ENCODE measurements at places on chromosomes 5 and 9.
A peak's percentile ranks its signal among the peaks of the same experiment; 100 is the strongest.

- no peak for DNase-seq
Observed at GRCh38 chr5:15106530-15107283, 235.1 kb upstream of the ANKH start.

GRCh38 chr5:23013395-23013998, 160.4 kb upstream of the CDH12 start:
- DNase-seq: no peak

- no peak for DNase-seq
Observed at GRCh38 chr9:107361816-107362215, 78.7 kb downstream of the RAD23B start.

- DNase-seq: no peak
Observed at GRCh38 chr5:3518051-3518450, 77.6 kb upstream of the IRX1 start.

DNA sequence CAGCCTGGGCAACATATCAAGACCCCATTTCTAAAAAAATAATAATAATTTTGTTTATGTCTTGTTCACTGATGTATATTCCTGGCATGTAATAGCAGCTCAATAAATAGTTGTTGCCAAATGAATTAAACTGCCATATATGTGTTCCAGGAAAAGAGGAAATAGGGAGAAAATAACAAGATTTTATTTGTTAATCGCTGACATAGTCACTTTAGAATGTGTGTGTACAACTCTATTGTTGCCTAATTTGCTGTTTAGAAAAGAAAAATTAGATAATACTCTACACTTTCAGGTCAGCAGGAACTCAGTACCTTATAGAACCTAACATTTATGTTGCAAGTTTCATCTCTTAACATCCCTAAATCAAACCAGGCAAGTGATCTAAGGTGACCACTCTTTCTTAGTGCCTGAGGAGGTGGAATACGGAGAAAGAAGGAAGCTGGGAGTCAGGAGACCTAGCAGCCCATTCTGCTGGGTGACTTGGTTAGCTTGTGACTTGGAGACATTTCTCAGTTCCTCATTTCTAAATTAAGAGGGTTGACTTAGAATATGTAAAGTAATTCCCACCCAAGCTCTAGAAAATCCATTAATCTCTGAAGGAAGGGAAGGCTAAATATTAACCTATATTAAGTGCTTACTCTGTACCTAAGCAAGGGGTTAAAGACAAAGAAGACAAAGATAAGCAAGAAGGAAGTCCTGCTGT, 110.3 kb upstream of the IQGAP2 start:
- DNase-seq: peak; percentile 23

- DNase-seq: no peak
Observed at GRCh38 chr9:135857371-135857786, 50.0 kb downstream of the CAMSAP1 start.

GRCh38 chr9:135087899-135088347, 455 bp downstream of the OLFM1 start:
- no peak for DNase-seq

GRCh38 chr9:2495221-2496005, 126.2 kb upstream of the VLDLR start:
- DNase-seq: no peak

DNA sequence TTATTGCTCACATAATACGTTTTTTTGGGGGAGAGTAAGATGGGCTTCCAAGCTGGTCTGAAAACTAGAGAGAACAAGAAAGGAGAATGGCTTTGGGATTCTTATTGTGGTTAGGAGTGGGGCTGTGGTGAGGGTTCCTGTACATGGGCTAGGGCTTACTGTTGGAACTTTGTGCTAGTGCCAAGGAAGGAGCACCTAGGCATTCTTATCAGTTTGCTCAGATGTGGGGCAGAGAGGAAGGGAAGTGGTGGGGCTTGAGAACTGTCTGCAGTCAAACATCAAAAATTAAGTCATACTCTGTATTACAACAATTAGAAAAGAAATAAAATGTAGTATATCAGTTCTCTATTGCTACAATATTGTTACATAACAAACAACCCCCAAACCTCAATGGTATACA, 4.0 kb upstream of the THBS4 start:
- DNase-seq: no peak

GRCh38 chr9:76586390-76587314, 127.7 kb downstream of the GCNT1 start:
- DNase-seq: no peak

- no peak for DNase-seq
Observed at GRCh38 chr5:124924729-124925128, 178.3 kb upstream of the ZNF608 start.

DNA sequence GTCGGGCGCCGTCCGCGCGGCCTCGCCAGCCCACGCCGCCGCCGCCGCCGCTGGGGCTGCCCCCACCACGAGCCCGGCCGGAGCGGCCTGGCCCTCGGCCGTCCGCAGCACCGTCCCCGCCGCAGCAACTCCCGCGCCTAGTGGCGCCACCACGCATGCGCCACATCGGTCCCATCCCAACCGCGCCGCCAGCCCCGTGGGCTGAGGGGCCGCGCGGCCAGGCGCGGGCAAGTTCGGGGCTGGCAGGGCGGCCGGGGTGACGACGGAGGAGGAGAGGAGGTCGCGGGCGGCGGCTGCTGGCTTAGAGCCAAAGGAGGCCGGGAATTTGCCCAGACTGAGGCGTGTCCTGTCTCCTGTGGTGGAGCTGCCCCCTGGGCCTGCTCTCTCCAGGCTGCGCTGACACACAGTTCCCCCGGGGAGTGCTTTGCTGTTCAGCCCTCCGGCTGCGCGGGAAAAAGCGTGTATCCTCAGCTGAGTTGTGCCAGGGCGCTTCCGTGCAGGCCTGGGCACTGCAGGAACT, at the start of gene TUSC1:
Gene TUSC1, minus strand, starts transcription at position 298 of the 520 bp plus-strand sequence. Its CDS starts 132 bp downstream, at position 166.
- peak; percentile 94 for DNase-seq

DNA sequence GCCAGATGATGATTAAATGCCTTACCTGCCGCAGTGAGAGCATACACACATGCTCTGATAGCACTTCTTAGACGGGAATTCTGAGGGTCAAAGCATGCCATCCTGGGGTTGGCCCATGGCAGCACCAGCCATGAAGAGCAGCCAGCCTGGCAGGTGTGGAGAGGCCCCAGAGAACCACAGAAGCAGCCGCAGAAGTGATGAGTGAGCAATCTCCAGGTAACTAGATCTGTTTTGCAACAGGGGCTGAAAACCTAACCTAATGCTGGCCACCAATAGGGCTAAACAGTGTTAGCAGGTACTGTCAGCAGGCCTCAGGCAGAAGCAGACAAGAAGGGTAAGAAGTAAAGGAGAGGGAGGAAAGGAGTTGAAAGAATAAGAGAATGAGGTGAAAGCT, 33.5 kb upstream of the HOMER1 start:
- DNase-seq: no peak

DNA sequence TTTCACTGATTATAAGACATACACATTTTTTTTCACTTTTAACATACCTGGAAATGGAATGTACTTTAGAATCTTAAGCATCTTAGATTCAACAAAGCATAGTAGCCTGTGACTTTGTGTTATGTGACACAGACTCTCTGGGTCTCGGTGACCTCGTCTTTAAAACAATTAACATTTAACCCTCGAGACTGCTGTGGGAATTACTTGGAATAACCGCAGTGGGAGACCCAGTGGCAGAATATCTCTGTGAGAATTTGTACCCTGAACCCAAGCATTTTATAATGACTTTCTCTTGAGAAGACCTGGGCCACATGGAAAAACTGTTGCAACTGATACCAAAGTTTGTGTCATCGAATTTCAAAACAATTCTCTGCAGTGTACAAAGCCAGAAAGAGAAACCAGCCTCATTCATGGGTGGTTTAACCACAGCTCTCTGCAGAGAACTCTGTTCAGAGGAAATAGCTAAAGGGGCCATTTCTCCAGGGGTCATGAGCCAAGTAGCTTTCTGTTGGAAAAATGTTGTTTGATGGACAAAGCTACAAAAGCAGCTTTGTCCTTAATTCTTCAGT, 10.0 kb upstream of the RETREG1 start:
- DNase-seq: no peak

GRCh38 chr9:4831119-4831518, 38.4 kb downstream of the RCL1 start:
- no peak for DNase-seq

GRCh38 chr5:147645197-147645596, 135.3 kb upstream of the DPYSL3 start:
- no peak for DNase-seq

DNA sequence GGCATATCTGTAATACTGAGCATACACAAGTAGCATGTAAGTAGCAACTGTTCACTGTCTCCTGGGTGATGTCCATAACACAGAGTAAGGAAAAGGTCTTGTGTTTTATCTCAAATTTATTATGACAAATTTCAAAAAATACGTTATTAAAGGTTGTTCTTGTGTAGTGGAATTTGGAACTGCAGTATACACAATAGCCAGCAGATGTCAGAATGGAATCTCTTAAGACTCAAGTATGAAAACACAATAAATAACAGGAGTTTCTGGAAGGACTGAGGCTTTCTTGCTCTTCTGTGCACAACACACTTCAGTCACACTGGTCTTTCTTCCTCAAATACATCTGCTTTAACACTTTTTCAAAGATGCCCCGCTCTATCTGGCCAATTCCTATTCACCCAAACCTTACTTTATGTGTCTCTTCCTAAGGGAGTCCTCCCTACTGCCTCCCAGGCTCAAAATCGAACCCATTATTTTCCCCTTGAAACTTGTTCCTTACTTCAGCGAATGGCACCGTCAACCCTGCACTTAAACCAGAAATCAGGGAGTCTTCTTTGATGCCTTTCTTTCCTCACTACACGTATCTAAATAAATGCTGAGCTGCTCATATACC, 6.5 kb upstream of the FBXO10 start:
- peak; percentile 63 for DNase-seq

DNA sequence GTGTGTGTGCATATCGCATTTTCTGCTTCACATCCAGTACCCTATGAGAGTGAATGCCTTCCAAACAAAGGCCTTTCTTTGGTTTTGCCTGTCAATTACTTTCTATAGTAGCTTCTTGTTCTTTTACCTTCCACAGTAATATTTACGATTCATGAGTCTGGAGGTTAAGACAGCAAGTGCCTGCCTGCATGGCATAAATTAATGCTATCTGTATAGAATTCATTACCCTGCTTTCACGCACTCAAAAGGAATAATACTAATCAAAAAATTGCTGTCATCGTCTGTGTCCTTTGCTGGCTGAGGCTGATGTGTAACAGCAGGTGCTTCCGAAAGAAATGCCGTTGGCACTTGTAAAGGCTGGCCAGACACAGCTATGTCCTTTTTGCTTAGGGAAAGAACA, 1304.4 kb upstream of the CDH6 start:
- no peak for DNase-seq

GRCh38 chr9:127935765-127936221, 1.9 kb downstream of the DPM2 start:
- DNase-seq: no peak

GRCh38 chr9:36258996-36259533, 817 bp upstream of the GNE start:
- DNase-seq: peak; percentile 14

- DNase-seq: no peak
Observed at GRCh38 chr9:136576269-136576626, 30.4 kb upstream of the NOTCH1 start.

DNA sequence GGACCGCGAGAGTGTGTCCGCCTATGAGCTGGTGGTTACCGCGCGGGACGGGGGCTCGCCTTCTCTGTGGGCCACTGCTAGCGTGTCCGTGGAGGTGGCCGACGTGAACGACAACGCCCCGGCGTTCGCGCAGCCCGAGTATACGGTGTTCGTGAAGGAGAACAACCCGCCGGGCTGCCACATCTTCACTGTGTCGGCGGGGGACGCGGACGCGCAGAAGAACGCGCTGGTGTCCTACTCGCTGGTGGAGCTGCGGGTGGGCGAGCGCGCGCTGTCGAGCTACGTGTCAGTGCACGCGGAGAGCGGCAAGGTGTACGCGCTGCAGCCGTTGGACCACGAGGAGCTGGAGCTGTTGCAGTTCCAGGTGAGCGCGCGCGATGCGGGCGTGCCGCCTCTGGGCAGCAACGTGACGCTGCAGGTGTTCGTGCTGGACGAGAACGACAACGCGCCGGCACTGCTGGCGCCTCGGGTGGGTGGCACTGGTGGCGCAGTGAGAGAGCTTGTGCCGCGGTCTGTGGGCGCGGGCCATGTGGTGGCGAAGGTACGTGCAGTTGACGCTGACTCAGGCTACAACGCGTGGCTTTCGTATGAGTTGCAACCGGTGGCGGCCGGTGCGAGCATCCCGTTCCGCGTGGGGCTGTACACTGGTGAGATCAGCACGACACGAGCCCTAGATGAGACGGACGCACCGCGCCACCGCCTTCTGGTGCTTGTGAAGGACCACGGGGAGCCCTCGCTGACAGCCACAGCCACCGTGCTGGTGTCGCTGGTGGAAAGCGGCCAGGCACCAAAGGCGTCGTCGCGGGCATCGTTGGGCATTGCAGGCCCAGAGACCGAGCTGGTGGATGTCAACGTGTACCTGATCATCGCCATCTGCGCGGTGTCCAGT, 1.8 kb downstream of the PCDHA7 start:
- DNase-seq: no peak

DNA sequence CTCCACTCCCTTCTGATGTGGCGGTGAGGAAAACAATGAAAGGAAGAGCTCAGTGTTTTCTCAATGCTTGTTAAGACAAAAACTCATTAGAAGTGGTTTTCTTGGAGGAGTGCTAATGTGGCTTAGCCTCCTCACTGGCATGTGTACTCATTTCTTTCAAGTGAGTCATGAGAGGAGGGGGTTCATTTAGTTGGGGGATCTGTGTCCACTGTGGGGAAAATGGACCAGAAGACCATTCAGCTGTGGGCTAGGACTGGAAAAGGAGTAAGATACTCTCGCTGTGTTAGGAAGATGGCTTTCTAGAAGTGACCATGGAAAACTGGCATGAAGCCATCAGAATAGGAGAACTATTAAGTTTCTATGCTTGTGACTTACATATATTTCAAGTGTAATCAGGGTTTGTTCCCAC, 23.5 kb downstream of the KLF9 start:
- no peak for DNase-seq

DNA sequence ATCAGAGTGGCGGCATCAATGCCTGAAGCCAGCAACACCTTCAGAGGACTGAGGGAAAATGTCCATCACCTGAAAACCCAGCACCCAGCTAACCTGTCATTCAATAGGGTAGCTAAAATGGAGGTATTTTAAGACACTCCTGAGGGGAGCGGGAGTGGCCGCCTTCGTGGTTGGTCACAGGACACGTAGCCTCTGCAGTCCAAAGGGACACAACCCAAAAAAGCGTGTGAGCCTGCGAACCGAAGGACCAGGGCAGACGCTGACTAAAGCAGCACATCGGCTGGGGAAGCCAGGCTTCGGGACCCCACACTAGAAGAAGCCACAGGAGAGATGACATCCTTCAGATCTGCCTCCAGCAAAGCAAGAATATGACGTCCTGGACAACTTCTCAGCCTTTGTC, 70.6 kb downstream of the GOLPH3 start:
- DNase-seq: no peak

DNA sequence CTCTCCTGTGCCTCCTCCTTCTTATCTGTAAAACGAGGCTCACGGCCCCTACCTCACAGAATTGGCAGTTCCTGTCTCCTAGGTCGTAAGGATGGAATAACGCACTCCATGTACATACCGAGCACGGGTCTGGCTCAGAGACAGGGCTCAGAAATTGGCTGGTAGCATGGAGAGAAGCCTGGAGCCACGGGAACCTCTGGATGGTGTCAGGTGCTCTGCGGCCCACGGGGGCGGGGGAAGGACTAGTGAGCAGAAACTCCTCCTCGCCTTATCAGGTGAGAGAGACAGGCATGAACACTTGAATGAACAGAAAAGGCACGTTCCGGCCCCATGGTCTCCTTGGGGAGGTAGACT, 15.4 kb upstream of the C5orf47 start:
- DNase-seq: no peak

Data from umbilical cord (tissue), 2 donors.